ENCODE measurements at places on chromosomes 1 and 21. TPM values are rescaled to one million over a fixed set of nuclear protein-coding genes. Genes with fewer than 3 reads are reported as not detected.

GRCh38 chr21:42798106-42798505 lies 81.2 kb downstream of the WDR4 start:
- no peak for DNase-seq
- no peaks in the 10 kb centered on the region for H3K4me1 ChIP-seq
- no peaks in the 10 kb centered on the region for H3K36me3 ChIP-seq
- H3K4me3 ChIP-seq: no peak overlapping the region

DNA sequence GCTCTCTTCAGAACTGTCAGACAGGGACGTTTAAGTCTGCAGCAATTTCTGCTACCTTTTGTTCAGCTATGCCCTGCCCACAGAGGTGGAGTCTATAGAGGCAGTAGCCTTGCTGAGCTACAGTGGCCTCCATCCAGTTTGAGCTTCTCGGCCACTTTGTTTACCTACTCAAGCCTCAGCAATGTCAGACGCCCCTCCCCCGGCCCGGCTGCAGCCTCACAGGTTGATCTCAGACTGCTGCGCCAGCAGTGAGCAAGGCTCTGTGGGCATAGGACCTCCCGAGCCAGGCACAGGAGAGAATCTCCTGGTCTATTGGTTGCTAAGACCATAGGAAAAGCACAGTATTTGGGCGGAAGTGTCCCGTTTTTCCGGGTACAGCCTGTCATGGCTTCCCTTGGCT lies 89.9 kb upstream of the PDC start:
- no peaks in the 10 kb centered on the region for H3K36me3 ChIP-seq
- no peak overlapping the region for H3K4me3 ChIP-seq
- H3K4me1 ChIP-seq: no peaks in the 10 kb centered on the region
- no peaks in the 10 kb centered on the region for H3K27me3 ChIP-seq
- DNase-seq: no peak

DNA sequence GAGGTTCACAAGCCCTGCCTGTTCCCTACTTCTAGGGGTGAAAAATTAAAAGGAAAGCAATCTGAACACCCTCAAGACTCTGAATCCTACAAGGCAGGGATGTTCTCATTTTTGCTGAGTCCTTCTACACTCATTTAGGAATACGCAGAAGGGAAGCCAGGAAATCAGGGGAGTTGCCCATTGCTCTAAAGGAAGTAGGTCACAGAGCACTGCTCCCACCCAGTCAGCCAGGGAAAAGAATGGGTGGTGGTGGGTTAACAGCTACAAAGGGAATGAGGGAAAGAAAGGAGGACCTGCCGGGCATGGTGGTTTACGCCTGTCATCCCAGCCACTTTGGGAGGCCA lies 2.4 kb upstream of the CTTNBP2NL start:
- no peaks in the 10 kb centered on the region for H3K36me3 ChIP-seq
- no peak for DNase-seq
- H3K4me3 ChIP-seq: peak overlapping the region; percentile 26
- peaks cover 6% of the 10 kb centered on the region for H3K4me1 ChIP-seq
- no peaks in the 10 kb centered on the region for H3K27me3 ChIP-seq

- no peaks in the 10 kb centered on the region for H3K36me3 ChIP-seq
- H3K27ac ChIP-seq: no peak overlapping the region
- no peak overlapping the region for H3K4me3 ChIP-seq
- H3K27me3 ChIP-seq: no peaks in the 10 kb centered on the region
- DNase-seq: no peak
Observed at GRCh38 chr21:45241357-45241756, 46.3 kb downstream of the POFUT2 start.

DNA sequence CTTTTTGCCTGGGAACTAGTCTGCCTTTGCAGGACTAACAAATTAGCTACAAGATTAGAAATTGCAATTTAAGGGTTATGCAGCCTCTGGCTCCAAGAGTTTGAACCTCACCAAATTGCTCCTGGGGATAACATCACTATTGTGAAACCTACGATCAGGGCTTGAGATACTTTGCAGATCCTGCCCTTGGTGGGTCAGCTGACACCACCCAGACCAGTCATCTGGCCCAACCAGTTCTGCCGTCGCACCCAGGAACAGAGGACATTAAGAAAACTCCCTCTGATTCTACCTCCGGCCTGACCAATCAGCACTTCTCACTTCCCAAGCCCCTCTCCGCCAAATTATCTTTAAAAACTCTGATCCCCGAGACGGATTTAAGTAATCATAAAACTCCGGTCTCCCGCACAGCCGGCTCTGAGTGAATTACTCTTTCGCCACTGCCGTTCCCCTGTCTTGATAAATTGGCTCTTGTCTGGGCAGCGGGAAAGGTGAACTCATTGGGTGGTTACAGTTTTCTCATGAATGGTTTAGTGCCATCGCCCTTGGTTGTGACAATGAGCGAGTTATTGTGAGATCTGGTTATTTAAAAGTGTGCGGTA lies 32.9 kb upstream of the B3GALT5 start:
- no peaks in the 10 kb centered on the region for H3K27me3 ChIP-seq
- no peak for DNase-seq
- no peak overlapping the region for H3K4me3 ChIP-seq
- no peaks in the 10 kb centered on the region for H3K36me3 ChIP-seq

Gene KRTAP7-1
- not detected for total RNA-seq

DNA sequence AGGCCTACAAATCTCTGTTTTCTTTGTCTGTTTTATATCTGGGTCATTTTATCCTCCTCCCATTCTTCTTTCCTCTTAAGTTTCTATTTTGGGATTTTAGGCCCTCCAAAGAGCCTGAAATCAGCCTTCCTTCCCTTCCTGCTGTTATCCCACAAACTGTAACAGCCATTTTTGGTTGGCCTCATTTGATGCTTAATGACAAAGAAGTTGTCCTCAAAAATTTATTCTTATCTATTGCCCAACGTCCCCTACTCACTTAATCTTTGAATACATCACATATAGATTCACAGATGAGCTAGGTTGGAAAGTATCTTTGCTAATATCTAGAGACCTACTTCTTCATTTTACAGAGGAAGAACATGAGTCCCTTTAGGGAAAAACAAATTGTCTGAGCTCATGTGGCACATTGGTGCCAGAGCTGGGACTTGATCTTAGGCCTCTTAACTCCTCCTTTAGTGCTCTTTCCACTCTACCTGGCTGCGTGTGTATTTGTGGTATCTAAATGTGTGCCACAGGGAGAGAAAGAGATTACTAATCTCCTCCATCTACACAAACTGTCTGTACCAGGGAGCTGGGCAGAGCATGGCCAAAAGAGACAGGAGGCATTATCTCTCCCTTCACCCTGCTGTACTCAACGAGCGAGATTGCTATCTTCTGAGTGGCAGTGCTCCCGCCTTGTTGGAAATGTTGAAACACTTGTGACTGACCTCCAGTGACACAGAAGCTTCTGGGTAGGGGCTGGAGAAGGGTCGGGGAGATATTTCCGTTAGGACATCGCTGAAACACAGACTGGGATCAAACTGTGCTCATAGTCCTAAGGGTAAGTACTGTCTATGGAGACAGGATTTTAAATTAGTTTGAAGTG lies 30.1 kb downstream of the RHEX start:
- H3K36me3 ChIP-seq: no peaks in the 10 kb centered on the region
- no peak overlapping the region for H3K4me3 ChIP-seq
- no peaks in the 10 kb centered on the region for H3K27me3 ChIP-seq
- H3K4me1 ChIP-seq: no peaks in the 10 kb centered on the region
- no peak for DNase-seq

GRCh38 chr1:220943319-220943996 lies 64.2 kb downstream of the HLX start:
- H3K27me3 ChIP-seq: no peaks in the 10 kb centered on the region
- no peaks in the 10 kb centered on the region for H3K36me3 ChIP-seq
- H3K4me1 ChIP-seq: no peaks in the 10 kb centered on the region
- H3K27ac ChIP-seq: no peak overlapping the region

DNA sequence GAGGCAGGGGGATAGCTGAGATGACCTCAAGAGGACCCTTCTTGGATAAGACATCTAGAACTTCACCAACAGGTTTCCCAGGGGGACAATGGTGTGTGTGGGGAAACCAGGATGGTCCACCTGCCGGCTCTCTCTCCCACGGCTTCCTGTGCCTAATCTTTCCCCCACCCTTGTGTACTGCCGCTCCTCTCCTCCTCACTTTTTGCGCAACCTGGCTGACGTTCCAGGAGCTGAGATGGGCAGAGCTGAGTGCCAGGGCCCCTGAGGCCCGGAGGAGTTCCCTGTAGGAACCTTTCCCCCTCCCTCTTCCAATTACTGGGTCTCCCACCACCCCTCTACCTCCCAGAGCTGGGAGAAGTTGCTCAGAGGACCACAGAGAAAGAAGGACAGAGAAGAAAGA lies 6.9 kb downstream of the SLC26A9 start:
- H3K27ac ChIP-seq: no peak overlapping the region
- H3K4me3 ChIP-seq: no peak overlapping the region
- no peak for DNase-seq
- no peaks in the 10 kb centered on the region for H3K36me3 ChIP-seq

Gene SAMD13
- 3.5 TPM for total RNA-seq

GRCh38 chr1:151813271-151813977 lies 8.2 kb upstream of the LINGO4 start:
- H3K27ac ChIP-seq: no peak overlapping the region
- no peaks in the 10 kb centered on the region for H3K27me3 ChIP-seq
- H3K4me3 ChIP-seq: no peak overlapping the region
- H3K4me1 ChIP-seq: no peaks in the 10 kb centered on the region

DNA sequence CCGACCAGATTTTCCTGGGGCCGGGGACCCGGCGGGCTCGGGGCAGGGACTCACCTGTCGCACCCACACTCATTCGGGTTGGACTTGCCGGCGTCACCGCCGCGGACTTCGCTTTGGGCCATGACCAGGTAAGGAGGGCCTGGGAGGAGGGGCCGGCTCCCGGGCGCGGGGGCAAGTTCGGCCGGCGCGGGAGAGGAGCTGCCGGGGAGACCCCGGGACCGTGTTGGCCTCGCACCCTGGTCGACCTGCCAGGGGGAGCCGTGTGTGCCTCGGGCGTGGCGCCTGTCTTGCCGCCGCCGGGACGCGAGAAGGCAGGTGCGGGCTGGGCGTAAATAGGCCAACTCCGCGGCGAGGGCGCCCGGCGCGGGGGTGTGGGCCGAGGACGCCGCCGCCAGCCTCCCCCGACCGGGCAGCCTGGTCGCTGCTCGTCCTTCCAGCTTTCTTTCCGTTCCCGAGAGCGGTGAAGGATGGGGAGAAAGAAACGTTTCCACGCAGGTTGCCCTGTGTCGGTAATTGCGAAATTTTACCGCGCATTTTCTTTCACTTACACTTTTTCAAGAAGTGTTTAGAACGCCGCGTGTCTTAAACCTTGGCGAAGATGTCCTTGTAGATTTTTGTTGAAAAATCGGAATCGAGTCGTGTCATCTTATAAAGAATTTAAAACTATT lies 558 bp downstream of the USP1 start:
- H3K4me3 ChIP-seq: peak overlapping the region; percentile 96
- no peaks in the 10 kb centered on the region for H3K36me3 ChIP-seq
- no peaks in the 10 kb centered on the region for H3K27me3 ChIP-seq
- peak overlapping the region; percentile 96 for H3K27ac ChIP-seq

- H3K27ac ChIP-seq: peak within 1 kb of the TSS; percentile 99
- H3K27me3 ChIP-seq: no peaks in the 10 kb centered on the region
- H3K36me3 ChIP-seq: no peaks in the 10 kb centered on the region
- no peaks in the 10 kb centered on the region for H3K4me1 ChIP-seq
- peak within 1 kb of the TSS; percentile 67 for H3K4me3 ChIP-seq
Observed at GRCh38 chr1:93180723-93181613, at the start of gene CCDC18. Gene CCDC18 (plus strand): TSS chr1:93180724. CDS start chr1:93183362, 2,638 bp downstream.
